Upper lobe of right lung (tissue), 1 donor: ENCODE measurements at places on chromosomes 3 and 15.

DNA sequence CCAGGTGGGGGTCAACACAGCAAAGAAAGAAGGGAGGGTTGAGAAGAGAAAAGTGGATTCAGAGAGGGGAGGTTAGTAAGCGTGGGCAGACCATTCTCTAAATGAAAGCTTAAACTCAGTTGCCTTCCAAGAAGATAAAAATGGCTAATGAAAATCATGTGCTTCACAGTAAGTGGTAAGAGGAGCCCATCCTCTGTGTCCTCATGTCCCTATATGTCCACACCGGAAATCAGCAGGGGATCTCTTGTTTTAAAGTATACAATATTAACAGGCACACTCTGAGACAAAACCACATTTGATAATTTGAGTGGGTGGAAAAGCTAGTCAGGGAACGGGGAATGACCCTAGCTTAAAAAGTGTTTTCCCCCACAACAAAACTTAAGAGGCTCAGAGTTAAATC, 4.4 kb upstream of the FOXP1 start:
- no peak for DNase-seq

DNA sequence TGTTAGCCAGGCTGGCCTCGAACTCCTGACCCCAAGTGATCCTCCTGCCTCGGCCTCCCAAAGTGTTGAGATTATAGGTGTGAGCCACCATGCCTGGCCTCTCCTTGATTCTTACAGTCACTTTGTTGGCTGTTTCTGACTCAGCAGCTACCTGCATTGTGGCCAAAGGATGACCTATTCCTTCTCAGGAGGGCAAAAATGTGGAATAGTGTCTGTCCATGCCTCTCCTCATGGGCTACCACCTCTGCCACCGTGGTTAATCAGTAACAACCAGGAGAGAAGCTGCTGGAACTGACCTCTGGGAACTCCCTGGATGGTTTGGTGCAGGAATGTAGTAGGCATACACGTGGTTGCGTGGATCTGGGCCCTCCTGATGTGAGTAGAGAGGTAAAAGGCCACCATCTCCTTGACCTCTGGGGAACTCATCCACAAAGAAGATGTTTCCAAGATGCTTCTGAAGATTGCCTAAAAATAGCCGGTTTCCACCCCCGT, 63.3 kb downstream of the FLNB start:
- DNase-seq, result no peak

DNA sequence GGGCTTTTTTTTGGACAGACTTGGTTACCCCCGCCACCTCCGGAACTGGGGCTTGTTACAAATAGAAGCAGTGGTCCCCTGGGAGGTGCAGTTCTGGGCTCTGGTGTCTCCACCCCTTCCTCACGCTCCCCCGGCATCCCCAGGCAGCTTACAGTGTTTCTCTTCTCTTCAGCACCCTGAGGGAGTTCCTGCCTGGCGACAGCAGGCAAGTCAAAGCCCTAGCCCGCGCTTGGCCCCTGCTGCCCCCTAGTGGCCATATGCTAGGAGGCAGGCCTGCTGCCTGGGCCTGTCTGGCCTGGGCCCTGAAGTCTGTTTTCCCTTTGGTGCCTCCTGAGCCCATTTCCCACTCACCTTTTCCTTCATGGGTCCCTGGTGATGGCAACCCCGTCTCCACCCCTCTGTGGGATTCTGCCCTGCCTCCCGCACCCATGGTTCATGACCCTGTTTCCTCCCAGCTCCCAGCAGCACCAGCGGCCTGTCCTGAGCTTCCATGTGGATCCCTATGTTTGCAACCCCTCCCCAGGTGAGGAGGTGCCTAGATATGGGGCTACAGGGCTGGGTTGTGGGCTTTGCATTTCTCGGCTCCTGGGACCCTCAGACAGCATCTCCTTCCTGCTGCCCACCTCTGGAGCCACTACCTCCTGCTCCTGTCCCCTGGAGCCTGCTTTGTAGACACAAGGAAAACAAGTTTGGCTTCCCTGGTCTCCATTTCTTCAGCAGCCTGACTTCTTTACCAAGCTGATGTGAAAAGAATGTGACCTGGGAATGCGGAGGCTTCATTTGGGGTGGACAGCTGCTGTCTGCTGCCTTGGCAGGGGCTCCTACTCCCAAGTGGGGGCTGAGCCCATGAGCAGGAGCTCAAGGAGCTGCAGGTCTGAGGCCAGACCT, 2.2 kb downstream of the SNX22 start:
- DNase-seq, result peak; percentile 95

DNA sequence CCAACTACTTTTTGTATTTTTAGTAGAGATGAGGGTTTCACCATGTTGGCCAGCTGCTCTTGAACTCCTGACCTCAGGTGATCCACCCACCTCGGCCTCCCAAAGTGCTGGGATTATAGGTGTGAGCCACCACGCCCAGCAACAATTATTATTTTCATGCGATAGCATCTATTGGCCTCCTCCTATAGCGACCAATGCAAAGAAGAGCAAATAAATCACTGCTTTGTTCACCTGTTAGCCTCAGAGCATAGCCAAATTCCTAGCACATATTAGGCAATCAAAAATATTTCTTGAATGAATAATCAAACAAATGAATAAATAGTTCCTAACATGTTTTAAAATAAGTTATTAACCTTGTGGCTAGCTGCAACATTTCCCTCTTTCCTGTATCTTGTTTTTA, 36.8 kb upstream of the TNFSF10 start:
- no peak for DNase-seq

- no peak for DNase-seq
Observed at GRCh38 chr3:117218641-117219048, 509.1 kb downstream of the TUSC7 start.

DNA sequence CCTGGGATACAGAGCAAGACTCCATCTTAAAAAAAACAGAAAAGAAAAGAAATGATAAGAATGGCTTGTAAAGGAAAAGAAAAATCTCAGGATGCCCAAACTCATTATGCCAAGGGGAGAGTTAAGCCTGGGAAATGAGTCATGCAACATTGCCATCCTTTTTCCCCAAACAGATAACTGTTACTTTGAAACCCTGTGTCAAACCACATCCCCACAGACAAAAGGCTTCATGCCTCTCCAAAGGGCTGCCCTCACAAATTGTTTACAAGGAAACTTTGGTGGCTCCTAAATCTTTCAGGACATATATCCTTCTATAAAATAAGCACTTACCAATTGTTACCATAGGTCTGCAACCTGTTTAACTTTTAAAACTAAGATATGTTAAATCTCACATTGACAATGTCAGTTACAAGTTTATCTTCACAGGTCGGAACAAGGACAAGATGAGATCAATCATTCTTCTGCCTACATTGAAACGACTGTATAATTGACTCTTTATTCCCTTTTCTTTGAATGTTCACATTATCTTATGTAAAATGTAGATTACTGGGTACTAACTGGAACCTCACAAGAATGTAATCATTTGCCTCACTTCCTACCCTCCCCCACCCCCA, 18.6 kb upstream of the SENP7 start:
- DNase-seq, result no peak

GRCh38 chr15:31439328-31439727, 112.7 kb downstream of the KLF13 start:
- DNase-seq, result no peak

- DNase-seq, result no peak
Observed at GRCh38 chr3:109363634-109364033, 26.3 kb upstream of the DPPA4 start.

- DNase-seq, result no peak
Observed at GRCh38 chr15:89171136-89172072, 50.0 kb downstream of the RLBP1 start.

GRCh38 chr15:42498212-42499068, 3.0 kb downstream of the SNAP23 start:
- DNase-seq, result no peak

DNA sequence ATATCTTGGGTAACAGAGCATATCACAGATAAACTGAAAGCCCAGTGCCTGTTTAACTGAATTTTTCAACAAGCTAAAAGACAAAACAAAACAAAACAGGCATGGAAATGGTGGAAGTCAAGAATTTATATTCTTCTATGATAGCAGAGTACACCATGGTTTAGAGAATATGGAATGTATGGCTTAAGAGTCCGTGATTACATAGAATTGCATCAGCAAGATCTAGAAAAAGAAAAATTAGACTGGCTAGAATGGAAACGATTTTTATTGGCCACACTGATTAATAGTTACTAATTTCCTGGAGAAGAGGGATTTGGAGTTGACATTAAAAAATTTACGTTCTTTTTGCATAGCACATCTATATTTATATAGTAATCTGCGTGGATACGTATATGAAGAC, 435.2 kb upstream of the DPPA4 start:
- no peak for DNase-seq

GRCh38 chr3:172089250-172089649, 49.9 kb downstream of the FNDC3B start:
- DNase-seq, result no peak

DNA sequence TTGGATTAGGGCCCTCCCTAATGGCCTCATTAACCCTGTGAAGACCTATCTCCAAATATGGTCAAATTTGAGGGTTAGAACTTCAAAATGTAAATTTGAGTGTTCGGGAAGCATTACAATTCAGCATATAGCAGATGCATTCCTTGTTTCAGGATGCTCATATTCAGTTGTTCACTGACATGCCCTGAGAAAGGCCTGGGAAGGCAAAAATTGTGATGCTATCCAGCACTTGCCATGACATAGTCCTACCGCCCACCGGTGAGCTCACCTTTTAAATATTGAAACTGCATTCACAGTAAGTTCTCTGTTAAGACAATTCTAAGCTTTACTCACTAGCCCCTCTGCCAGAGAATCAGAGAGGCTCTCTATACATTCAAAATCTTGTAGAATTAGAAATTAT, 300.3 kb upstream of the CCDC54 start:
- no peak for DNase-seq

- no peak for DNase-seq
Observed at GRCh38 chr15:38714309-38715072, 149.9 kb upstream of the RASGRP1 start.

- DNase-seq, result no peak
Observed at GRCh38 chr3:38805765-38806386, 10.1 kb downstream of the SCN10A start.

DNA sequence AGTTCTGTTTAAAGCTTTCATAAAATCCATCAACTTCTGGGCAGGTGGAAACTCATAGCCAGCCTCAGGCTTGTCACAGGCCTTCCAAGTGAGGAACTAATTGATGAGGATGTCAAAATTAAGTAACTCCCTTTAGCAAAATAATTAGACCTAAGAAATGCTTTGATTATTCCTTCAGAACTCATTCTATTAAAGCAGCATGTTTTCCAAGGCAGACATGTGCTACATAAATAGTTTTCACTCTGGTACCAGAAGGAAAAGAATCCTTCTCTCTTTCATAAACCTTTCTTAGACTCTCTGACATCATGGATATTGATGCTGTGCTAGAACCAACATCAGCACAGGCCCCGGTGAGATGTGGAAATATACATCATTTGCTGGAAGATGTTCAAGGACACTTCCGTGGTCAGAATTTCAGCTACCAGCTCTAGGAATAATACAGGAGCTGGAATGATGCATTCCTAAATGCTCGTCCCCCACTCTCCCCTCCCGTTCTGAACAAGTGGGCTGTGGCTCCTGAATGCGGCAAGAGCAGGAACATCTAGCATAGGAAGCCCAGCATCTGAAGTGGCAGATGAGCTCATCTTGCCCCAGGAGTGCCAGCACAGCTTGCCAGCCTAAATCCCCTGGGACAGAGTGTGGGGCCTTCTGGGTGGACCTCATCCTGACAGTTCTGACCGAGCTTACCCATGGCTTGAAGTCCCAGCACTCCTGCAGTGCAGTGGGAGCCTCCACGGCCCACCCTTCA, 82.4 kb downstream of the WWTR1 start:
- DNase-seq, result no peak

GRCh38 chr3:133659806-133660205, 1.9 kb downstream of the TOPBP1 start:
- no peak for DNase-seq

DNA sequence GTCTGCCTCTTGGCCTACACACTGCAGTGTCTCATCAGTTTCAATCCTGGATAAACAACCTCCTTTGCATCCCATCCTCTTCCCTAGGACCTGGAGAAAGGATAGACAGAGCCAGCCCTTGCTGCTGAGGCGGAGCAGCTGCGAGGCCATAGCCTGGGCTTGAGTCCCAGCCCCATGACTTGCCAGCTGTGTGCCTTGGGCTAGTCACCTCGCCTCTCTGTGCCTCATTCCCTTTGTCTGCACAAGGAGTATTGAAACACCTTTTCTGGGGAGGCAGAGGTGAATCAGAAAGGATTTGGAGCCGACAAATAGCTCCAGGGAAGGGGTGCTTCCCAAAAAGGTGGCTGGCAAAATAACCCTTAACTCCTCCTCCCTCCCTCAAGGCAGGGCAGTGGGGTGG, 65.0 kb upstream of the SLC6A1 start:
- DNase-seq, result no peak

- DNase-seq, result no peak
Observed at GRCh38 chr15:32818758-32819447, 101.1 kb downstream of the GREM1 start.

DNA sequence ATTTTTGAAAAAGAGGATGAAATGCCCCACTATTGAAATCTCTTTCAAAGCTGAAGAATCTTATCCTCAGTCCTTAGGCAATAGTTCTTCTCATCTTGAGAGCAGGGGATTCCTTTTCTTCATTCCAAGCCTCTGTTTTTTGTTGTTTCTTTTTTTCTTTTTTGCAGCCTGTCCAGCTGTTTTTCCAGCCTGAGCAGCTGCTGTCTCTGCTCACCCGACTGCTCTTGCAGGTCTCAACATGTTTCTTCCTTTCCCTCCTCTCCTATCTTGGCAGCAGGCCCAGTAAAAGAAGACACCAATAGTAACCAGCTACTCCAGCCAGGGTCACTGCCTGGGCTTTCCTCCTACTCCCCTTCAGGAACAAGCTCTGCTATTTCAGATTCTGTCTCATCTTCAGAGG, 23.8 kb downstream of the MEX3B start:
- DNase-seq, result no peak

DNA sequence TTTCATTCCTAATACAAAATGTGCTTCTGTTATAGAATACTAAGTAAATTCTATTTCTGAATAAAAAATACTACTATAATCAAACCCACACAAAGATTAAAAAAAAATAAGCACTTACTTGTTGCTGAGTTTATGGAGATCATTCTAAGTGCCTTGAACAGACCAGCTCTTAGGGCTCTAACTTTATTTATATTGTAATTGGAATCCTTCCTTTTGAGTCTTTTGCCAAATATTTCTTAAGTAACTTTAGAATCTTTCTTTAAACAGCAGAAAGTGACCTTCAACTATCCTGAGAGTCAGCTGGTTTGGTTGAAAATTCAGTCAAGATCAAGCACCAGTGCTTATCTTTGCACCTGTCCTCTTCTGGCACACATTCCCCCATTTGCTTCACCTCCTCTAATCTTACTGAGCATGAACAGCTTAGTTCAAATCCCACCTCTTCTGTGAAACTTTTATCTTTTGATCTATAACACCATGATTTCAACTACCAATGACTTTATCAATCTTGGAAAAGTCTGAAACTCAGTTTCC, 149.3 kb downstream of the VPS13C start:
- DNase-seq, result no peak

- DNase-seq, result no peak
Observed at GRCh38 chr3:135756106-135756668, 209.3 kb upstream of the PPP2R3A start.

GRCh38 chr15:96117270-96117669, 213.2 kb upstream of the NR2F2 start:
- no peak for DNase-seq

- DNase-seq, result no peak
Observed at GRCh38 chr3:13300546-13301285, 119.4 kb downstream of the NUP210 start.

- DNase-seq, result no peak
Observed at GRCh38 chr3:14652-15051, 181.9 kb upstream of the CHL1 start.
